ENCODE measurements at places on chromosomes 12 and 14.
A peak's percentile ranks its signal among the peaks of the same experiment; 100 is the strongest.

- no peak for DNase-seq
Measured at GRCh38 chr12:111014547-111014946, 94.2 kb upstream of the MYL2 start.

DNA sequence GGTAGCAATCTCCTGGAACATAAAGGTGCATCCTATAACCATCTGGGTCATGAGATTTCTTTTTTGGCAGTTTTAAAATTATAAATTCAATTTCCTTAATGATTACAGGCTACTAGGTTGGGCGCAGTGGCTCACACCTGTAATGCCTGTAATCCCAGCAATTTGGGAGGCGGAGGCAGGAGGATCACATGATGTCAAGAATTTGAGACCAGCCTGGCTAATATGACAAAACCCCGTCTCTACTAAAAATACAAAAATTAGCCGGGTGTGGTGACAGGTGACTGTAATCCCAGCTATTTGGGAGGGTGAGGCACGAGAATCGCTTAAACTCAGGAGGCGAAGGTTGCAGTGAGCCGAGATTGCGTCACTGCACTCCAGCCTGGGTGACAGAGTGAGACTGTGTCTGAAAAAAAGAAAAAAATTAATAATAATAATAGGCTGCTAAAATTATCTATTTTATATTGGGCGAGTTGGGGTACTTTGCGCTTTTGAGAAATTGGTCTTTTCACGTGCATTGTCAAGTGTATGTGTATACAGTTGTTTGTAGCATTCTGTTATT lies 17.2 kb upstream of the ARF6 start:
- DNase-seq = no peak

DNA sequence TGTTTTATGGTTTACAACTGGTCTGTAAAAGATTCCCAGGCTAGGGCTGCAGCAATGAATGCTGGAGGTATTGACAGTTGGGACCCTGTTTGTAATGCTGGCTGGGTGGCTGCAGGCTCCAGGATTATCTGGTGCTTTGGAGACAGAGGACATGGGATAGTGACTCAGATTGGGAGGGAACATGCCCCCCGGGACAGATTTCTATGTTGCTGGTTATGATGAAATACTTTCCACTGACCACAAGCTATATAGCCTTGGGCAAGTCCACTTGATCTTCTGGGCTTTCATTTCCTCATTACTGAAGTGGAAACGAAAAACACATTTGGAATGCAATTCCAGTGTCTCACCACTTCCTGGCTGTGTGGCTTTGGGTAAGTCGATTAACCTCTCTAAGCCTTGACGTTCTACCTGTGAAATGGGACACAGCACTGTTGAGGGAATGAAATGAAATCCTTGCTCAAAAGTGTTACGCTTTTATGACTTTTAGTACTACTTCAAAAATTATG lies 6.3 kb upstream of the TPCN1 start:
- peak; percentile 99 for DNase-seq

GRCh38 chr12:10717410-10717809 lies 5.7 kb downstream of the YBX3 start:
- DNase-seq = peak; percentile 50

- no peak for DNase-seq
Measured at GRCh38 chr12:3379079-3379478, 111.9 kb upstream of the PRMT8 start.
